Neural crest cell (in vitro differentiated cells): ENCODE measurements at places on chromosomes 3 and 15.

DNA sequence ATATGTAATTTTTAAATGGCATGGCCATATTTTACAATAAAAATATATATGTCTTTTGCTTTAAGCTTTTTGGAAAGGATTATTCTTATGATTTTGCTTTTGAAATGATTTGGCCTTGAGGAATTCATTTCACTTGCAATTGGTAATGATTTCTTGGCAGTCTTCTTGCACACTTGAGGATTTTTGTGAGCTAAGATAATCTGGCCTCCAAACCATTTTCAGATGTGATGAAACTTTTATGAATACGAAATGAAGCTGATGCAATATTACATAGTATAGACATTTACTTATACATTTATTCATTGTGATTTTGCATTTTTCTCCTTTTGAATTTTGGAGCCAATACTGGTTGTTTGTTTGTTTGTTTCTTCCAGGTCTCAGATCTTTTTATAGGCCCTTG, 6.4 kb upstream of the SH2D7 start:
- no peak for DNase-seq

DNA sequence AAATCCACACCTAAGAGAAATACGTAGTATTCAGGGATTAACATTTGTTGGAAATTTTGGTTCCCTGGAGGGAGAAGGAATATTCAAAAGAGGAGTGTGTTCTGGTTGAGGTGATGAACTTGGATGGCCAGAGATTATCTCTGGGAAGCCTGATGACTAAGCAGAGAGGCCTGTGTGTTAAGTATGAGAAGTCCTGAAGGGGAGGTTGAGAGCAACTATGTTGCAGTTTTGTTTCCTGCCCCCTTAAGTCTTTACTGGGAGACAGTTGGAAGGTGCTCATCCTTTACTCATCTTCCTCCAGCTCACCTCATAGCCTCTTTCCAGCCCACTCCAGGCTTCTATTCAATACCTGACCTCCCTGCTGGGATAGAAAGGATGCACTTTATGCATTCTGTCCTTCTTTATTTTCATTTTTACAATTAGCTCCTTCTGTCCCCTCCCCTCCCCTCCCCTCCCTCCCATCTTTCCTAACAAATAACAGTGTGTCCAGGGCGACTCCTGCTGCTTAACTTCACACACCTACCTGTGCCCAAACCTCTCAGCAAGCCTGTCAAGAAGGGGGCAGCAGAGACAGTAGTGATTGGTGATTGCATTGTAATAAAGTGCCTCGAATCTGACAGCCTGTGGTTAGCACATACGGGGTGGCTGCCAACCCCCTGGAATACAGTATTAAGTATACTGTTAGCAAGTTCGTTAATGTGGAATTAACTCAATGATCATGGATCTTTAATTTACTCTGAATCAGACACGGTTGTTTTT, 11.9 kb downstream of the RAP2B start:
- DNase-seq, result no peak

GRCh38 chr3:160450846-160451245, 1.3 kb upstream of the TRIM59 start:
- no peak for DNase-seq

DNA sequence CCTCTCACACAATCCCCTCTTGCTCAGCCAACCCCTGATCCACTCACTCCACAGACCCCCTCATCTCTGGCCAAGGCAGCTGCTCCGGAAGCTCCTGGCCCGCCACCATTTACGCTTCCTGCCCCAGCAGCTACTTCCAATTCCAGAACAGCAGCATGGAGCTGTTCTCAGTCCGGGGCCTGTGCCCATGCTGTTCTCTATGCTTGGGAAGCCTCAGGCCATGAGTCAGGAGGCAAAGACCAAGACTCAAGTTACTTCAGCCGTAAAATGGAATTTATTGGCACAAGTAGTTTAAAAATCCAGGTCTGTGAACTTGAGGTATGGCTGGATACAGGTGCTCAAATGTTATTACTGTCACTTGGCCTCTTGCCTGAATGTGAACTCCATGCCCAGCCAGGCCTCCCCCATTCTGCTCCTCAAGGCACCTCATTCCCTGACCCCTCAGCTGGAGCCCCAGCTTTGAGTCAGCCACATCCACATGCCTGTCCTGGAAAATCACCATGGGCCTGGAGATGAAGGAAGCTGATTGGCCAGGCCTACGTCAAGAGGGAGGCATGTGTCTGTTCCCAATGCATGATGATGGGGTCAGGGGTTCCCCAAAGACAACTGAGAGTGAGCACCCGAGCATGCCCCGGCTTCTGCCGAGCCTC, 31.4 kb upstream of the CACNA2D2 start:
- no peak for DNase-seq

DNA sequence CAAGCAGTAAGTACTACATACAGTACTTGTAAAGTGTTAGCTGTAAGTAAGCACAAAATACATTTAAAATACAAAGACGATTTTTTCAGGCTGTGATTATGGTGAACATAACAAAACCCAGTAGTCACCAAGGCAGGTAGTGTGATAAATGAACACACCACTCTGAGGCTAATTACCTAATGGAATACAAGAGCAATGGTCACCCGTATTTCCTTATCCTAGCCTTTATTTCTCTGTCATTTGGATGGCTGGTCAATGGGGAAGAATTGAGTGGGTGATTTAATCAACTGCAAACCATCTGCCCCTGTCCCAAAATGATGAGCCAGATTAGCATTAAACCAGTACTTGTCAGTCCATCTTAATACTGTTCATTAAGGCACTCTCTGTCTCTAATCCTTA, 89.2 kb upstream of the CGNL1 start:
- DNase-seq, result no peak

DNA sequence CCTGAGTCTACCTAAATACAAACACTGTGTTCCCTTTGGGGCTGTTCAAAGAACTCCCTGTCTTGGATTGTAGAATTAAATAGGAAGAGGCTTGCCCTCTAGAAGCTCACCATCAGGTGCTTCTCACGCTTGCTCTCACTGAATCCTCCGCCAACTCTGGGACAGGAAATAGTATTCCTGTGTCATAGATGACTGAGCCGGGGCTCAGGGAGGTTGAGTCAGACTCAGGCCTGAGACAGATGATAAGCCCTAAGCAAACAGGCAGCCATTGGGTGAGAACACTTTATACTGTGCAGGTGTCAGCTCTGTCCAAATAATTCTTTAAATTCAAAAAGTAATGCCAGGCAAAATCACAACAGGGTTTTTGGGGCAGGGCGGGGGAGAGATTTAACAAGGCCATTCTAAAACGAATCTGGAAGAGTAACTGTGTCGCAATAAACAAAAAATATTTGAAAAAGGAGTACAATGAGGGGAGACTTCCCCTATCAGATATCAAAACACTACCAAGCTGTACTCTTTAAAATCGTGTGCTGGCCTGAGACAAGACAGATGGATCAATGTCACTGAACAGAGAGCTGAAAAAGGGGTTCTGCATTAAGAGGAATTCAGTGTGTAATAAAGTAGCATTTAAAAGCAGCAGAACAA, 59.0 kb downstream of the EPHB3 start:
- no peak for DNase-seq

- no peak for DNase-seq
Measured at GRCh38 chr3:100506355-100506754, 13.9 kb downstream of the TMEM45A start.

DNA sequence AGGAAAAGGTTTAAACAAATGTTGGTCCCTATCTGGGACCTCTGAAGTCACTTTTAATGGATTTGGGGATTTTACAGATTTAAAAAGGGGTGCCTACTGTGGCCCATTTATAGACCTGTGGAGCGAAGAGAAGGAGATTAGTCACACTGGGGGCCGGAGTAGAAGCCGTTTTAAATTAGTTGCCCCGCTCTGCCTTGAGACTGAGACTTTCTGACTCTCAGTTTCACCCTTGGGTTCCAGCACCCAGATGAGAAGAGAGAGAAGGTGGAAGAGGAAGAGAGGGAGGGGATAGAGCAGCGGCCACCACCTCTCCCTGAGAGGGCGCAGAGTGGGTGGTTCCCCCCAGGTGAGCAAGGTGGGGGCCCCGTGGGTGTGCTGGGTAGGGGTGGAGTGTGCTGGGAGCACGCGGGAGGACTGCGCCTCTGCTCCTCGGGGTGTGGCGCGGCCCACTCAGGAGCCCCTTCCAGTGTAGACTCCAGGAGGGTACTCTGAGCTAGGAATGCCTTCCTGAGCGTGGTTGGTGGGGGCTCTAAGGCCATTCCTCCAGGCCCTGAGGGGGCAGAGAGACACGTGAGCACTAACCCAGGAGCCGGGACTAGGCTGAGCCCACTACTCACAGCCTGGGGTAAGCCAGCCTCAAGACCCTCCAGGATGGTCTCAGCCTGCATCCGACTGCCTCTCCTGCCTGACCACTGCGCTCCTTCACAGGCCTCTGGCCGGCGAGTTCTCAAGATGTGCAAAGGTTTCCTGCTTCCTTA, 32.6 kb upstream of the RAB6B start:
- DNase-seq, result no peak

GRCh38 chr3:123660900-123661299, 76.0 kb upstream of the HACD2 start:
- DNase-seq, result no peak

GRCh38 chr3:179513862-179514261, 48.9 kb upstream of the ACTL6A start:
- no peak for DNase-seq

DNA sequence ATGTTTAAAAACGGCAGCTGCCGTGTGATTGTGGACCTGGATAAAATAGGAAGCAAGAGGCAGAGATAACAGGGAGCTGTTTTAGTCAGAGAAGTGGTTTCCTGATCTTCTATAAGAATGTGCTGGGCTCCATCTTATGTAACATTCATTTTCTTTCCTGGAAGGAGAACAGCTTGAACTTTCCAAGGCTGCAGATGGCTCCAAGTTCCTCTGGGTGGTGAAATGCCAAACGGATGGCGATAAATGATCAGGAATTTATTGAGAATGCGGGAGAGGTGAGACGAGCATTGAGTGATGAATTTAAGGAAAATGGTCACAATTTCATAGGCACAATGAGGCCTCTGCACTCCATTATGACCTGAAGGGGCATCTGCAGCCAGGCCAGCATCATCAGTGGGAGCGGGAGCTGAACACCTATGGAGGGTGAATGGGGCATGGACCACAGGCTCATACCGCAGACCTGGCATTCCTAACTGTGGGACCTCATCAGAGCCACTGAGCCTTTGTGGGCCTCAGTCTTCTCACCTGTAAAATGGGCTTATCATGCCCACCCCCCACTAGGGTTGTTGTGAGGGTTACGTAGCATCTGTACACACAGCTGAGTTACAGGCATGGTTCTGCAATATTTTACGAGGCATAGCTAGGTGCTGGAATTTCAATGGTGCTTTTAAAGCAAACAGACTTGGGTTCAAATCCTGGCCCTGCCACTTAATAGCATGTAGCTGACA, 17.1 kb downstream of the MGLL start:
- DNase-seq, result no peak

- DNase-seq, result no peak
Measured at GRCh38 chr3:135731546-135731945, 234.0 kb upstream of the PPP2R3A start.
